ENCODE measurements at places on chromosomes 7 and 10.

GRCh38 chr7:45173596-45174327, 16.2 kb downstream of the RAMP3 start:
- peak; percentile 17 for DNase-seq

- no peak for DNase-seq
Observed at GRCh38 chr10:109205929-109206585, 717.3 kb downstream of the XPNPEP1 start.

GRCh38 chr7:42876182-42877068, 35.4 kb downstream of the C7orf25 start:
- peak; percentile 61 for DNase-seq

DNA sequence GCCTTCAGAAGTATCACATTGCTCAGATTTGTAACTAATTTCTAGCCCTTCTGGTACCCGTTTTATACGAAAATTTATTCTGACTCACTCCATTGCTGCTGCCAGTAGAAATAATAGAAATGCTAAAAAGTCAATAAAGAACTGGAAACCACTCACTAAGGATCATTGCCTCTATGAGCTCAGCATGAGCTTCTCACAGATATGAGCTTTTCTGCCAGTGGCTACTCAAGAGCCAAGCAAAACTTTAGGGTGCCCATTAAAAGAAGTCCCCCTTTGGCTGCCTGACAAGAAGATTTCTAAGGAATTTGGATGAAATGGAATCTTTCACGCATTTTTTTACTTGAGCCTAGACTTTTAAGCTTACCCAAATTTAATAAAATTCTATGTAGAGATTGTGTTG, 52.5 kb downstream of the GPR37 start:
- DNase-seq, result no peak

DNA sequence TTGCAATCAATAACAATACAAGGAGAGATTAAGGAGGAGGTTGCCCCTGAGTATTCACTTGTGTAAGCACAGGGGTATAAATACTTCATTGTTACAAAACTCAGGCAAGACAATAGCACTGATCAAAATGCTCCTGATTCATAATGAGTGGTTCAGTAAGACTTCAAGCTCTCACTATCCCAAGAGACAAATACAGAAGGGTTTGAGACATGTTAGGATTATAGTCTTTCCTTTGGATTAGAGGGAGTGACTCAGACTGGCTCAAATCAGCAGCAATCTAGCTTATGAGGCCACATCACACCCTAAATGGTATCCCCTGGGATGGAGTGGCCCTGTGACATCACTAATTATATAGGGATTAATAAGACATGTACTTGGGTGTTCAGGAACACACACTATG, 167.2 kb upstream of the HGF start:
- DNase-seq, result no peak

- no peak for DNase-seq
Observed at GRCh38 chr10:49109669-49110340, 5.5 kb downstream of the VSTM4 start.

- DNase-seq, result no peak
Observed at GRCh38 chr7:27866256-27866655, 126.3 kb downstream of the TAX1BP1 start.

DNA sequence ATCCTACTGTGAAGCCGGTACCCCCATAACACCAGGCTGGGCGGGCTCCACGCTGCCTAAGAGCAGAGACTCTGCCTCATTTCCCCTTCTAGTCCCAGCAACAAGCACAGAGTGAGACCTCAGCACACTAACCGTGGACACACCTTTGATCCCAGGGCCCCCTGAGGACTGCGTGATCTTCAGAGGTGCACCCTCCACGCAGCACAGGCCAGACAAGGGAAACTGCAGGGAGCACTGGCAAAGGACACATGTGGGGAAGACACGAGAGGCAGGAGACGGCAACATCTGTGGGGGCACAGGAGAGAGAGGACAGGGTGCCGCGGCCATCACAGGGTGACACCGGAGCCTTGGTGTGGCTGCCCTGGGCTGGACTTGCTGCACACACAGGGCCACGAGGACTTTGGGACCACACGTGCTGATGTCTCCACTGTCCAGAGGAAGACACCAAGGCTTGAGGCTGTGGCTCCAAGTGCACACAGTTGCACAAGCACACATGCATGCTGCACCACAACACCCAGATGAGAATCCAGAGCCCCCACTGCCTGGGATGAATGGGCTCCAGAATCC, 128.8 kb downstream of the PTPRN2 start:
- DNase-seq, result no peak

- DNase-seq, result no peak
Observed at GRCh38 chr10:132062116-132062515, 3.6 kb upstream of the JAKMIP3 start.

- DNase-seq, result no peak
Observed at GRCh38 chr7:4500812-4501211, 181.3 kb upstream of the FOXK1 start.

- DNase-seq, result no peak
Observed at GRCh38 chr10:17278607-17279240, 50.7 kb downstream of the VIM start.

- DNase-seq, result no peak
Observed at GRCh38 chr7:34430456-34430855, 227.6 kb upstream of the NPSR1 start.

DNA sequence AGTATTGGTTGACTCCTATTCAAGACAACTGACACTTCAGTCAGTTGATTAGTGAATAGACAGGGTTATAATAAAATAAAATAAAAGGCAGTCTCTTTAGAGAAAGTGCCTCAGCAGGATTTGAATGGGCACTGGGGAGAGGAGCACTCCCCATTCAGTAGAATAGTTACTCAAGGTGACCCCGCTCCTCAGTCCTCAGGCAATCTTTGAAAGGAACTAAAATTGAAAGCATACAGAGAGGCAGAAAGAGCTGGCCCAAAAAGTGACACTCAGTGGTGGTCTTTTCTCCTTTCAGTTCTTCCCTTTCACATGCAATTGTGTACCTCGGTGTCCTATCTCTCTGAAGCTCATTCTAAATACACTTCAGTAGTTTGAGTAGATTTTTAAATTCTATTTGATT, 47.4 kb upstream of the MACC1 start:
- no peak for DNase-seq

DNA sequence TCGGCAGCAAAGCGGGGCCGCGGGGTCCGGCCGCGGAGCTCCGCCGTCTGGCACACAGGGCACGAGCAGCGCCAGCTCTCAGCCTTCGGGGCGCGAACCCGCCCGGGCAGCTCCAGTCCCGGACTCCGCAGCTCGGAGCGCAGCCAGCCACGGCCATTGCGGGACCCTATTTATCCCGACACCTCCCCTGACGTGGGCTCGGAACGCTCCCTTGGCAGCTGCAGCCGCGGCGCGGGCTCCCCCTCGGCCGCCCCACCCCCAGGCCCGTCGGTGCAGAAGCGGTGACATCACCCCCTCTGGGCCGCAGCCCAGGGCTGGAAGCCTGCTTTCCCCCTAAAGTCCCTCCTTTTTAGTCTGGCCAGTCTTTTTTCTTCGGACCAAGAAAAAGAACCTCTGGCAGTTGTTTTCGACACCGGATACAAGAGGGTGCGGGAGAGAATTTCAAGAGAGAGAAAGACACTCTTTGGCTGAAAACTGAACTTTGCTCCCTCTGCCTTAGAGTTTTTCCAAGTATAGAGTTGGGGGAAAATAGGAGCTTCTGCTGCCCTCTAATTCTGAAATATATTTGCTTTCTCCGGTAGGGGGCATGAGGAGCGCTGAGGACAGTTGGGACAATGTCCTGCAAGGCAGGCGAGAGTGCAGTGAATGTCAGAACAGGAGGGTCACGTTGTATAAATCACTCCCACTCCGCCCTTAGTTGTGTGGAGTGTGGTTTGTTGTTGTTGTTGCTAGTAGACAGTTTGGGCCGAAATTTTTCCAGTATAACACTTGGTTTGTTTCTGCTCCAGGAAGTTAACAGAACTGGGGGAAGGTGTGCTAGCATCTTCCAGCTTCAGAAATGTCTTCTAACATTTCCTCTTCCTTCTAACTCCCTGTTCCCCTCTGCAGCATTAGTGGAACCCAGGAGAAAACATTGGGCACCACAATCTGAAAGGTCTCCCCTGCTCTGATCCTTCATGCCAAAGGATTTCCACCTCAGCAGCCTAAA, at the start of gene SFRP4:
Gene SFRP4 (minus strand): TSS at position 145 of the 988 bp plus-strand sequence. CDS start 280 bp downstream, outside the sequence.
- DNase-seq, result peak; percentile 30

DNA sequence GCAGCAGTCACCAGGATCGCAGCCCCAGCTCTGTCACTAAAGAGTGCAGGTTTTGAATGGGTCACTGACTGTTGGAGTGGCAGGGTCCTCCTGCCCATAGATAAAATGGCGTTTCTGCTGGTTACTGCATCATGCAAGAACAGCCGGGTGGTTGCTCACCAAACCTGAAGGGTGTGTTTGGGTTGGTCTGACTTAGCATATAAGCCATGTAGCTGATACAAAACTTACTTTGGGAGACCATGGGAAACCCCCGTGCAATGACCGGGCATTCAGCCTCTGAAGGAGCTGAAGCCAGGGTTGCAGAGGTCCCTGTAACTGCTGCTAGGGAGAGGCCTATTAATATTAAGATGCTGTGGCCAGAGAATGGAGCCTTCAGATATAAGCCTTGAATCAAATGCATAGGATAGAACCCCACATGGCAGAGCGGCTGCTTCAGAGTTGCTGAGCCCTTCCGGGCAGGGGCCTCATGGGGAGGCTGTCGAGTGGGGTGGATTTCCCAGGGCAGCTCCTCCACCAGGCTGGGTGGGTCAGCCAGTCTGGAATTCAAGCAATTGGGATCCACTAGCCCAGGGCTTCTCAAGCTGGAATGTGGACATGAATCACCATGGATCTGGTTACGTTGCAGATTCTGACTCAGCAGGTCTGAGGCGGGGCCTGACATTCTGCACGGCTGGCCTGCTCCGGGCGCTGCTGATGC, 70.9 kb upstream of the CTBP2 start:
- no peak for DNase-seq

DNA sequence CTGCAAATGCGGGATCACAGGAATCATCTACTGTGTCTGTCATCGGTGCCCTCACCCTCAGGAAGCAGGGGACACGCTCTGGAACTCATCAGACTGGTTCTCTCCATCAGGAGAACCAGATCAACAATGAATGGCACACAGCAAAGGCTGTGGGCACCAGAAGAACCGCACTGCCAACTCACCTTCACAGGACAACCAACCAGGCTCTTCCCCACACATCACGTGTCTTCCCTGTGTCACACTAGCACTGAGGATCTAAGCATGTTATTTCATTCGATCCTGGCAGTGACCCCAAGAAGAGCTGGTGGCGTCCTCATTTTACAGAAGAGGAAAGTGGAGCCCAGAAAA, 106.1 kb downstream of the TNS3 start:
- no peak for DNase-seq

GRCh38 chr7:101880282-101881054, 63.0 kb downstream of the CUX1 start:
- no peak for DNase-seq

- DNase-seq, result no peak
Observed at GRCh38 chr10:124019886-124020797, 73.3 kb downstream of the CHST15 start.

DNA sequence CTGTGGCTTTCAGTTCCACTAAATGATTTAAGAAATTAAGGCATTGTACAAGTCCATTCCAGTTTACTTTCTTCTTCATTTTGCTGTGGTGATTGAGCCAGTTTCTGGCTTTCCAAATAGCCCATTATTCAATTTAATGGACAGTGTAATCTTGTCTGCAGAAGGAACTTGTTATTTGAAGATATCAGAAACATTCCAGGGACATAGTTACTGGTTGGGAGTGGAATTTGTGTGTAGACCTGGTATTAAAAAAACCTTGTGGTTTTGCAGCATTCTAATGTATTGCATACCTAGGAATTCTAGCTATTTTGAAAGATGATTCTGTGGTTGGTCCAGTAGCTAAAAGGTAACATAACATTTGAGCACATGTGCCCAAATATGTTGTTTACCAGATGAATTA, 72.2 kb downstream of the MCU start:
- no peak for DNase-seq

GRCh38 chr10:32650246-32650655, 204.3 kb downstream of the CCDC7 start:
- DNase-seq, result no peak

GRCh38 chr10:4515721-4516120, 310.3 kb upstream of the AKR1E2 start:
- no peak for DNase-seq

DNA sequence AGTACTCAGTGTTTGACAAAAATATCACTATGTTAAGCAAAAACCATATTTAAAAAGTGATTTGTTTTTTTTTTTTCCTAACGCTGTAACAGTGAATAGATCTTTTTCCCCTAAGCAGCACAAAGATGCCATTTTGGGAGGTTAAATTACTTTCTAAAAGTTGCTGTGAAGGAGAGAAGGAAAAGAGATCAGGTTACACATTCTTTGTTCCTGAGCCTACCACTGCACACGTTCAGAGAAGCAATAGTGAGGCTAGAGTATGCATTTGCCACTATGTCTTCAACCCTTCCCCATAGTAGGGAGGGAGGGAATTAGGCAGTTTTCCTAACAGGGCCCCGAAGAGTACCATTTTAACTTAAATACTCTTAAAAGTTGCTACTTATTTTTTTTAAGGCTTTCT, 38.9 kb downstream of the BMPR1A start:
- DNase-seq, result no peak

GRCh38 chr7:8564281-8564680, 130.9 kb downstream of the NXPH1 start:
- no peak for DNase-seq

- DNase-seq, result no peak
Observed at GRCh38 chr7:72080865-72081510, 331.1 kb downstream of the CALN1 start.

- DNase-seq, result no peak
Observed at GRCh38 chr7:74275401-74275881, 13.8 kb upstream of the CLIP2 start.

GRCh38 chr7:96416599-96416998, 94.7 kb upstream of the SLC25A13 start:
- no peak for DNase-seq

DNA sequence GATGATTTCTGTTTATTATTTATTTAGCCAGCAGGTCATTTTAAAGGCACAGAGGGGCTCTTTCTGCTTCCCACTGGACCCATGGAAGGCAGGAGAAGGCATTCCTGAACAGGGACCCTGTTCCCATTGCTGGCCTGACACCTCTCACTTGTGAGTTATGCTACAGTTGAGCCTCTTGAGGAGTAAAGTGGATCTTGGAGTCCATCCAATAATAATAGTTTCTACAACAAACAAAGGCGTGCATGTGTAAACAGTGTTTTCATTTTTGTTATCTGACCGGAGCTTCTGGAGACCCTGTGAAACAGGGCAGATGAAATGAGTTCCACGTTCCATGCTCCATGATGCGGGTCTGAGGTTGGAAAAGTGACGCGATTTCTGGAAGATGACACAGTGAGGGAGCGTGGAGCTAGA, 127.3 kb upstream of the HABP2 start:
- no peak for DNase-seq

GRCh38 chr10:44995581-44995913, 5.2 kb upstream of the ZNF22 start:
- no peak for DNase-seq

All from activated T-cell treated with anti-CD3 and anti-CD28 coated beads, Interleukin-2, amount 50 U/mL, for 24 hours (primary cell).